Stimulated activated naive CD4-positive, alpha-beta T cell (primary cell): ENCODE measurements at places on chromosomes 11 and 22.

- no peak for DNase-seq
Measured at GRCh38 chr22:30867746-30868662, 100.6 kb downstream of the MORC2 start.

DNA sequence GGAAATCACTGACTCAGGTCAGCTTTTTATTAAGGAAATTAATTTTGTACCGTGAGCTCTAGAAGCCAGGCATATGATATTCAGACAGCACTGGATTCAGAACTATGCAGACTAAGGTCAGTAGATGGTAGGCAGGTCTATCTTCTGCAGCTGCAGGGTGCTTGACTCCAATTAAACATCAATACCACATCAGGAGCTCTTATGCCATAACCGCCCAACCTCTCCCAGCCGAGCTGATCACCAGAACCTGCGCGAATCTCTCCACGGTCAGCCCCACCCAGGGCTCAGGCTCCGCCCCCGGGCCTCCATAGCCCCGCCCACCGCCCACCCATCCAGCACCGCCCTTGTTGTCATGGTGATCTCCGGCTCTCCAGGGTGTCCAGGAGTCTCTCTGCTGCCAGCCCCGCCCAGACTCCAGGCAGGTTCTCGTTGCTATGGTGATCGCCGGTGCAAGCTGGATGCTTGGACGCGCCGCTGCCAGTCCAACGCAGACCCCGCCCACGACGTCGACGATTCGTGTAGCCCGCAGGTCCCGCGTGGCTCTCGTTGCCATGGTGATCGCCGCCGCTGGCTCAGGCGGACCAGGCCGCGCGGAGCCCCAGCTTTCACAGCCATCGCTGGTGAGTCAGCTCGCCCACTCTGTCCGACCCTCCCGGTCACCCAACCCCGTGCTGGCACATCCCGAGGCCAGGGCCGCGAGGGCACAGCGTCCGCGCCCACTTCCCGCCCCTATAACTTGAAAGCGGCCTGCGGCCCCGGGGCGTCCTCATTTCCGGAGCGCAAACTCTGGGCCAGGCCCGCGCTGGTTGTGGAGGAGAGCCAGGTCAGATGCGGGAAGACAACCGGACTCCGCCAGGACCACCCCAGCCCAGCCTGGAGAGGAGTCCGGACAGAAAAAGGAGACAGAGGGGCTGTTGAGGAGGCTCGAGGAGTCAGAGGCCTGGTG, at the start of gene RAB36:
Gene RAB36 (plus strand): TSS at position 546 of the 946 bp plus-strand sequence. CDS start 1,140 bp downstream, outside the sequence.
- peak; percentile 80 for DNase-seq

- no peak for DNase-seq
Measured at GRCh38 chr11:78418584-78419211, 1.1 kb upstream of the GAB2 start.

- DNase-seq, result peak; percentile 36
Measured at GRCh38 chr11:67732045-67732787, 57.8 kb upstream of the ALDH3B2 start.

GRCh38 chr11:10518123-10518522, 22.9 kb downstream of the RNF141 start:
- DNase-seq, result no peak

DNA sequence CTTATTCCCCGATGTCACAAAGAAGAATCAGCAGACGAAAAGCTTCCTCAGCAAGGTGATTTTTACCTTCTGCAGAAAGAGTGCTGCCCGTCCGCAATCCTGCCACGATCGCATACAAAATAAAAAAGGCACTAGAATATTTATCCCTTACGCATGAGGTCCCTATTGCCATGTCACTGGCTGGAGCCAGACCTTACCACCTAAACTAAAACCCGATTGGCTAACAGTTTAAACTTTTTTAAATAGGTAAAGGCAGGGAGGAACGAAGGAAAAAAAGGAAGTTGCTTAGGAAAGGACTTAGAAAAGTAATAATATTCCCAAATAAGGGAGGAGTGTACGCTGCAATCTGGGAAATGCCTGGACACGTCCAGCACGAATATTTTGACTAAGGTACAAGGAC, 21.2 kb upstream of the ALDH3B2 start:
- no peak for DNase-seq

DNA sequence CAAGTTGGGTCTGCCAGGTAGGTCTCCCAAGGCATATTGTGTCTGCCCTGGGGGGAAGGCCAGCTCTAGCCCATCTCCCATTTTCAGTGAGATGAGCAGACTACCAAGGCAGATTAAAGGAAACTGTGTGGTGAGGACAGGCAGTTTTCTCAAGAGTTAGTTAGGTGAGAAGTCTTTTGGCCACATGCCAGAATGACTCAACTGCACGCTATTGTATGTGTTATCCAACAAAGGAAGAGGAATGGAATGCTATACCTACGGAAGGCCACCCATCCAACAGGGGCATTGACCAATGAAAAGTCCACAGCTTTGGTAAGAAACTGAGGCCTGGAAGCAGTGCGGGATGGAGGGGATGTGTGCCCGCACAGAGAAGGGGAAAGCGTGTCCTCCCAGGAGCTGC, 941.7 kb downstream of the NTM start:
- no peak for DNase-seq

- DNase-seq, result no peak
Measured at GRCh38 chr22:46443850-46444389, 93.5 kb downstream of the CELSR1 start.

- no peak for DNase-seq
Measured at GRCh38 chr11:8060146-8060719, 20.8 kb upstream of the TUB start.

DNA sequence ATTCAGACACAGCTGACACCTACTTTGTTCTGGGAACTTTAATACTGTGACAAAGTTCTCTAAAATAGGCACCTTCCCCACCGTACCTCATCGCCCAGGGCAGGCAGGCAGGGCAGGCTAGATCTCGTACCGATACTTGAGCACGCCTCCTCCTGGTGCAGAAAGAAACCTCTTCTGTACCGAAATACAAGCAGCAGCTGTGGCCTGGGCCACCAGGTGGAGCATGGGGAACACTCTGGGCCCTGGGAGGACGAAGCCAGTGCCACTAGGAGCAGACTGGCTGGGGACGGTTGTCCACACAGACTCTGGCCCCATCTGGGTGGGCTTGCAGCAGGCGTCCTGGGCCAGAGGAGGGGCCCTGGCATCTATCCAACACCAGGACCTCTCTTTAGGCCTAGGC, 12.8 kb downstream of the PMM1 start:
- DNase-seq, result no peak

DNA sequence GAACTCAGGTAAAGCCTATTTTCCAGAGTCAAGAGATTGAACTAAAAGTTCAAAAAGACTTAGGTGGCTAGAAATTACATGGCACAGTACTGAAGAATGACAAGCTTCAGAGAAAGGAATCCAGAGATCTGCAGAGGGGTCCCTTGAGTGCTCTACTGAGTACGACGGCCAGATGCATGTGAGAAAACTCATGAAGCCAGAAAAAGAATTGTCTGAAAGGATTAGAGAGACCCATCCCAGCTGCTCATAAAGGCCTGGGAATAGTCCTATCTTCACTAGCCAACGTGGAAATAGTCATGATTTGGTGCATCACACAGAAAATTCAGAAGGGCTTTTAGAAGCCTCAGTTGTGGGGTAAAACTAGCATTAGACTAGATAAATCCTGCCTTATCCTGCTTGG, 91.3 kb downstream of the SOX6 start:
- no peak for DNase-seq

DNA sequence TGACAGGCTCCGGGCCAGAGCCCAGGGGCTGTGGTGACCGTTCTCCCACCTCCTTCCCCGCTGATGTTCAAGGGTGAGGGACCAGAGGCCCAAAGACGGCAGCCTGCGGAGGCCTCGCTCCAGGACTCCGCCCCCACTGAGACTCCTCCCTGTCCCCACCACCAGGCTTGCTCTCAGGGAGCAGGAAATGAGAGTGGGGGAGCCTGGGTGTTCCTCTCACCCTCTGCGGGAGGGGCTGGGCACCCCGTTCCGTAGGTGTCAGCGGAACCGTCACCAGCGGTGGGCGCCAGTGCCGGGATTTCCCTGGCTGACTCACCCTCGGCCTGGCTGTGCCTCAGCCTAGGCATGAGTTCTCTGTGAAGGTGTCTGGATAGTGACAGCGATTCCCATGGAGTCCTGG, 15.7 kb downstream of the DAGLA start:
- DNase-seq, result peak; percentile 84

- DNase-seq, result no peak
Measured at GRCh38 chr11:35655856-35656255, 6.7 kb upstream of the TRIM44 start.

- DNase-seq, result no peak
Measured at GRCh38 chr11:88335284-88335683, 2.3 kb downstream of the CTSC start.

- no peak for DNase-seq
Measured at GRCh38 chr11:63448646-63449045, 42.3 kb downstream of the PLAAT5 start.

- no peak for DNase-seq
Measured at GRCh38 chr22:30675436-30675835, 7.8 kb upstream of the DUSP18 start.

- DNase-seq, result no peak
Measured at GRCh38 chr11:119789766-119790407, 60.9 kb upstream of the NECTIN1 start.

DNA sequence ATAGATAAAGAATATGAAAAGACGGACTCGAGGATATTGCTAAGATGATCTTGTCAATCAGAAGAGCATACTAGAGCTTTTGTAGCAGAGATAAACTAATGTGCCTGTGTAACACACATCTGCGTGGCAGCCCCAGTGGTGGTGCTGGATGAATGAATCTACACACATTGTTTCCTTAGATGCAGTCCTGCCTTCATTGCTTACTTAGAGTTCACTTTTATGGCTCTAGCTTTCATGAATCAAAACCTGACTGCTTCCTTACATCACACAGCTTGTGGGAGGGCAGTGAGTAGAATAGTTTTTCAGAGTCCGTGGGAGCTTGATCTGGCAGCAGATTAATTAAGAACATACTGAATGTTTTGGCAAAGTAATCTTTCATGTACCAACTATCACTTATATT, 83.7 kb downstream of the EXT2 start:
- DNase-seq, result no peak

- no peak for DNase-seq
Measured at GRCh38 chr11:106091480-106092123, 14.1 kb downstream of the AASDHPPT start.

DNA sequence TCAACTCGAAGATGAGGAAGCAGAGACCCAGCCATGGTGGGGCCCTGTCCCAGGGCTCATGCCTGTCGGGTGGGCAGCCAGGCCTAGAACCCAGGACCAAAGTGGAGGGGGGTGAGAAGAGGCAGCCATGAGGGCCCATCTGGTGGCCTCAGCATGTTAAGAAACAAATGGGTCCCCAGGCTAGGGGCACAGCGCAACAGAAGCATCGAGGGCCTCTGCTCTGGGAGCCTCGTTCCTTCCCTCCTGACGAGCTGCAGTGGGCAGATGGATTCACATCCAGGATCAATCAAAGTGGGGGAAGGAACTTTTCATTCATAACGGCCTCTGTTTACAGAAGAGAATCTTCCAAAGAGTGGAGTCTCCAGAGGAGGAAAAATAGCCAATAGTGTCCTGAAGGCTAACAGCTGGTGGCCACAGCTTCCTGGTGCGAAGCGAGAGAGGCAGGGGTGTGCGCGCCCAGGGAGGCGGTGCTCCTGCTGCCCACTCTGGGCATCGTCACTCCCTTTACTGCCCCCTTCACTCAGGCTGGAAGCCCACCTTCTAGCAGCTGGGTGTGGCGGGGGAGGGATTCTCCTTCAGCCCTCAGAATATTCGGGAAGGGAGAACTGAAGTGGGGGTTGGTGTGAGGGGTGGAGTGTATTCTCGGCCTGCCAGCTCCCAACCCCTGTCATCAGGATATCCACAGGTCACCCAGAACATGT, 4.3 kb downstream of the CBX7 start:
- DNase-seq, result no peak

- no peak for DNase-seq
Measured at GRCh38 chr22:17943533-17944249, 80.7 kb downstream of the MICAL3 start.

- no peak for DNase-seq
Measured at GRCh38 chr22:19872779-19873137, 18.1 kb upstream of the GNB1L start.

- DNase-seq, result no peak
Measured at GRCh38 chr11:65298655-65299179, 15.9 kb upstream of the CDC42EP2 start.

- DNase-seq, result no peak
Measured at GRCh38 chr11:9678576-9678975, 14.7 kb downstream of the SWAP70 start.

DNA sequence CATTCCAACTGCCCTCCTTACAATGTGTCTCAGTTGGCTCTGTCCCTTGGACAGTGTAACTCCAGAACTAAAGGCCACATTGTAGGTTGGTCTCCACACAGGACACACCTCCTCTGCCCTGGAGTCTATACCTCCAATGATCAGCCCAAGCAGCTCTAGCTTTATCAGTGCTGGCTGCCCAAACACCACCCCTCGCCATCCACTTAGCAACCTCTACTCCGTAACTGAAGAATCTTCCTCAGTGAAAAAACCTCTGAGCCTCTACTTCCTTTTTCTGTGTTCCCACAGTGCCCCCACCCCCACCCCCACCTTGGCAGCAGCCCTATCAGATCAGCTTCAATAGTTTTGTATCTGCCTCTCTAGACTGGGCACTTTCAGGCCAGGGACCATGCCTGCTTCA, 33.4 kb downstream of the SERPINH1 start:
- no peak for DNase-seq

DNA sequence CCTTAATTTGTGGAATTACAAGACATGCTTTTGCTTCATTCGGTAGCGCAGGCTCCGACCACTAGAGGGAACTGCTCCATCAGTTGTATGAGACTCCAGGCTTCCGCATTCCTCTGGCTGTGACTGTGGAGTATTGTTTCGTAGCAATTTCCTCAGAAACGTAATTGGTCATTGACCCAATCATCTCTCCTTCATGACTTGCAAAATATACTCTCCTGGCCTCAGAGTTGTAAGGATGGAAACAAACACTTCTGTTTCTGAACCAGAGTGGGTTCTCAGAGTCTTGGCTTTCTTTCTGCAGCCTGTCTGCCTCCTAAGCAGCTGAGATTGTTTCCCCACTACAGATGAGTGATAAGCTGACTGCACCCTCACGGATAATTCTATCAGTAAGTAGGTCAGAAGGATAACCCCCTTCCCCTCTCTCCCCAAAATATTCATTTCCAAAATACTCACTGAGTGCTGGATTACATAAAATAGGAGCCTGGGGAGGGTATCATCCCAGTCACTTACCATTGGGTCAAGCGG, 146.8 kb upstream of the ZC3H12C start:
- peak; percentile 3 for DNase-seq
